Activated CD8-positive, alpha-beta memory T cell treated with anti-CD3 and anti-CD28 coated beads, Interleukin-2, amount 50 U/mL, for 4 hours (primary cell): ENCODE measurements at places on chromosomes 7 and 10.
A peak's percentile ranks its signal among the peaks of the same experiment; 100 is the strongest.

- DNase-seq = no peak
These were observed 40.1 kb downstream of the RBM33 start for GRCh38 chr7:155684543-155684942.

DNA sequence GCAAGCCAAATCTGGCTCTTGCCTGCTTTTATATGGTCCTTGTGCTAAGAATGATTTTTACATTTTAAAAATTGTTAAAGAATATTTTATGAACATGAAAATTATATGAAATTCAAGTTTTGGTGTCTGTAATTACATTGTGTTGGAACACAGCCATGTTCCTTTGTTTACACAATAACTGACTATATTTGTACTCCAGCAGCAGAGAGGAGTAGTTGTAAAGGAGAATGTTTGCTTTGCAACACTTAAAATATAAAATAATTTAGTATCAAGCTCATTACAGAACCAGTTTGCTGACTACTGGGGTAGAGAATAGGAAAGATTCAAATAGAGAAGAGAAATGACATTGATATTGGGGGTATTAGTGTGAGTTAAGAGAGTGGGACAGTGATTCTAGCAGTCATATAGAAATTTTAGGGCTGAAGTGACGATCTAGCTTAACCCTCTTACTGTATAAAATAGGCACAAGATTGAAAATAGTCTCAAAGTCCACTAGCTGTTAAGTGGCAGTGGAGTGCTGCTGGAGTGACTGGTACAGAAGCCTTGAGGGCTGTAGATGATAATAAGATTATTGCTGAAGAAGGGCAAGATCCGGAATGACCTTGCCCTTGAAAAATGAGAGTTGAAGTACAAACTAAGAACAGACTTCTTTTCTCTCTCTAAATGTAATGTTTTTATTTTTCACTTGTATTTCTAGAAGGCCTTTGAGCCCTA is 28.2 kb downstream of the SGPL1 start:
- no peak for DNase-seq

GRCh38 chr7:101093906-101094305 is 8.6 kb downstream of the TRIM56 start:
- DNase-seq = no peak

- DNase-seq = no peak
These were observed 1211.2 kb upstream of the SORCS1 start for GRCh38 chr10:108375691-108376090.

- DNase-seq = no peak
These were observed 13.9 kb downstream of the MICALL2 start for GRCh38 chr7:1445341-1445740.

DNA sequence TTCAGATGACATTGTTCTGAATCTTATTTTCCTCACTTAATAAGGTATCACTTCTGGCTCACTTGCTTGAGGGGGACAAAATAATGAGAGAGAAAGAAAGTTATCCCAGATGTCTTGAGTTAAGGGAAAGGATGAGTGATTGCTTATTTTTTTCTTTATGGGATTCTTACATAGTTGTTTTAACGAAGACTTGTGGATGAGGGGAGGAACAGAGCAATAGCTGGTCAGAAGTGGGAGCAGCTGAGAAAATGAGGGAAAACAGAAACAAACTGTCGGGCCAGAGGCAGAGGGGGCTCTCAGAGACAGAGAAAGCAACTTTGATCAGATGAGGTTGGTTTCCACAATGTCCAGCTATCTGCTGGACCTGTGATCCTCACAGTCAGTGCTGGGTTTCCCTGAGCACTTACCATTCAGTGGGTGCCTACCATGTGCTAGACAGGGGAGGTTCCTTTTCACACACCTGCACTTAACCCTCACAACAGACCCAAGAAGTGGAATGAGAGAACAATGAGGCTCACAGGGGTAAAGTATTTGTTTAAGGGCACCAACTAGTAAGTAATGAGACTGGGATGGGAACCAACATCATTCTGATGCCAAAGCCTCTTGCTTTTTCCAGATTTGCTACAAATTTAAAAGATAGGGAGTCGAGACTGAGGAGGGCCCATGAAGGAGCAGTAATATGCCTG is 64.2 kb downstream of the BICC1 start:
- no peak for DNase-seq

- DNase-seq = no peak
These were observed 479.3 kb downstream of the GLRX3 start for GRCh38 chr10:130615457-130615856.

DNA sequence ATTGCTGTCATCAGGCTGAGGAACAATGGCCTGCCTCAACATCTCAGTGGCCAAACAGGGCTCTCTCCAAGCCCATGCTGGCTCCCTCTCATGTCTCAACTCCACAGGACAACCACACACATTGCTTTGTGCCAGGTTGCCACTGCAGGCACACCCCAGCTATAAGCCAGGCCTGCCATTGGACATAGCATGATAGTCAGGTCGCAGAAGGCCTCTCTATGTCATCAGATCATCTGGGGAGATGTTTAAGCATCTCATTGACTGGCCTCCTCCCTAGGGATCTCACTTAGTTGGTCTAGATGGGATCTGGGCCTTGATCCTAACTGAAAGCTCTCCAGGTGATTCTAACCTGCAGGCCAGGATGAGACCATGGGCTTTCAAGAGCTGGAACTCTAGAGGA is 257.2 kb downstream of the GRID1 start:
- DNase-seq = no peak

DNA sequence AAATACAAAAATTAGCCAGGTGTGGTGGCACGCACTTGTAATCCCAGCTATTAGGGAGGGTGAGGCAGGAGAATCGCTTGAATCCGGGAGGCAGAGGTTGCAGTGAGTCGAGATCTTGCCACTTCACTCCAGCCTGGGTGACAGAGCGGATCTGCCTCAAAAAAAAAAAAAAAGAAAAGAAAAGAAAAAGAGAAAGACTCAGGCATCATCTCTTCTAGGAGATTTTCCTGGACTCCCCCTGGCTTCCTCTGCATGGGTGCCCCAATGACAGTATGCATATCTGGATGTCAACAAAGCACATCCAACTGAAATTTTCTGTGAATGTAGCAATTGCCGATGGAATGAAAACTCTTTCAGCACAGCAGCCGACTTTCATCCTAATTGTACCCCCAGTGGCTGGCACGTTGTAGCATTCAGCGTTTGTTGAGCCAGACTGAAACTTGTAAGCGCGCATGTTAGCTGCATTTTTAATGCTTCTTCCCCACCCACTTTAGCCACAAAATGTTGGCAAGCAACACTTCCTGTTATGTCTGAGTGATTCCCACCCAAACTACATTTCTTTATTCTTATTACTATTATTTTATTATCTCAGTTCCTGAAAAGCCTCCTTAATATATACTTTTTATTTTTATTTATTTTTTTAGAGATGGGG is 70.2 kb downstream of the PRTFDC1 start:
- DNase-seq = peak; percentile 46

- DNase-seq = no peak
These were observed 8.7 kb downstream of the ZMIZ2 start for GRCh38 chr7:44757311-44757710.

DNA sequence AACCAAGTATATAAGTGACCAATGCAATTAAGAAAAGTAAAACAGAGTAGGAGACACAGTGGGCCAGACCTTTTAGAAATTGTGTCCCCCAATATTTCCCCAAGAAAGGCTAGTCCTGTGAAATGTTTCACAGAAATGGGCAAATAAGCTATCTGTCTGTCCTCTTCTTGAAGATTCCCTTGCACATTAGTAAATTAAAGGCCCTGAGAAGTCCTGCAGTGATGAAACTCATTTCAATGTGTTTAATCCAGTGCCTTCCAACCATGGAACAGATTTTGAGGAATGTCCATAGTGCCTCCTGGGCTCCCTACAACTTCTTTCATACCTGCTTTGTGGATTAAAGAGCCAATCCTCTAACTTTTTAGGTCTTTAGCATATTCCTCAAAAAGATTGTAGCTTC is 11.2 kb upstream of the EEPD1 start:
- DNase-seq = no peak

DNA sequence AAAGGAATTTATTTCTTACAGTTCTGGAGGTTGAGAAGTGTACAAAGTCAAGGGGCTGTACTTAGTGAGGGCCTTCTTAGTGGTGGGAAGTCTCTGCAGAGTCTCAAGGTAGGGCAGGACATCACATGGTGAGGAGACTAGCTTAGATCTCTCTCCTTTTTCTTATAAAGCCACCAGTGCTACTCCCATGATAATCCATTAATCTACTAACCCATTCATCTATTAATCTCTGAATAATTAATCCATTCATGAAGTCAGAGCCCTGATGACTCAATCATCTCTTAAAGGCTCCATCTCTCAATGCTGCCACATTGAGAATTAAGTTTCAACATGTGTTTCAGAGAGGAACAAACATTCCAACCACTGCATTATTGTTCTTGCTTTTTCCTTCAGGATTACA is 64.4 kb upstream of the CSTF2T start:
- DNase-seq = no peak

DNA sequence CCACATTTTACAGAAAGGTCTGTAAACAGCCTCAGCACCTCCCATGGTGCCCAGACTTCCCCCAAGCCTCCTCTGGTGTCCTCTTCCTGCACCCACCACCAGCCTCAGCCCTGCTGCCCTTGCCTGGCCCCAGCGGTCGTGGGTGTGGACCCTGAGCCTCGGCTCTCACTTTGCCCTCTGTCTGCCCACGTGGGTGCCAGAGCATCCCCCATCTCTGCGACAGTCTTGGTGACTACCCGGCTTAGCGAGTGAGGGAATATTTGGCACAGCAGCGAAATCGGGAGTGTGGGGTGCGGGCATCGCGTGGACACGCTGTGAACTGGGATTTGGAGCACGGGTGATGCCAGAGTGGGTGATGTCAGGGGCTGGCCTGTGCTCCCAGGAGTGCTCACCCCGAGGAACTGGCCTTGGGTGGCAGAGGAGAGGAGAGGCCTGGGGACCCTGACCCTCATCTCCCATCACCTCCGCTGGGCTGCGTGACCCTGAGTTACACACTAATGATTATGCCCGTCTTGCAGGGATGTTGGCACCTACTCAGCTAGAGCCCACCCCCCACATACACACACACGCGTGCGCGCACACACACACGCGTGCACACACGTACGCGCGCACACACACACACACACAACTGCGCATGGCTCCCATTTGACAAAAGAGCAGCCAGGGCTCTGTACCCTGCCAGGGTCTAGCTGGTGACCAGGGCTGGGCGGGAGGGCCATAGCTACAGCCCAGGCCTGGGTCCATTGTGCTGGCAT is 8.7 kb downstream of the ELFN1 start:
- no peak for DNase-seq

- DNase-seq = no peak
These were observed 6.1 kb downstream of the TBATA start for GRCh38 chr10:70779088-70779487.

GRCh38 chr7:90661290-90662151 is 65.4 kb downstream of the CDK14 start:
- no peak for DNase-seq

GRCh38 chr10:61669849-61670248 is 7.1 kb downstream of the CABCOCO1 start:
- no peak for DNase-seq

GRCh38 chr7:41451826-41452225 is 251.1 kb downstream of the INHBA start:
- no peak for DNase-seq

DNA sequence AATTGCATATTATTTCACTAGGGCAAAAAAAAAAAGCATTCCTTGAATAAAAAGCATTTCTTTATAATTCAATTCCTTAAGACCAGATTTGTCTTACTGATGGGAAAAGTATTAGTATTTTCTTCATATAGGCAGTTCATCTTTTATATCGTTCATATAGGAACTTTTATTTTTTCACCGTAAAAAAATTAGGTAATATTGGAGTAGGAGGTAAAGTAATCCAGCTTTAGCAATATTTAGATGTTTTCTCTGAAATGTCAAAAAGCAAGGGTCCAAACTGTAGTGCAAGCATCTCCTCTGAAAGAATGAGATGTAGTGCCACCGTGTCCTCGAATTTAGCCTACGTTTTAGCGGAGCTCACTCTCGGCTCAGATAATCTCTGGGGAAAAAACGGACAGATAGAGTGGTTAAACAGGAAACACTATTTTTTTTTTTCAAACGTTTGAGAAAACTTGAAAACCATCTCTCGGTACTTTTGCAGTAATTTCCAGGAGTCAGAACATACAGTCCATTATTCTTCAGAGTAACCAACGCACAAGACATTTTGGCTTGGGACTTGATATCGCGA is 5.5 kb upstream of the SPAG6 start:
- DNase-seq = no peak

DNA sequence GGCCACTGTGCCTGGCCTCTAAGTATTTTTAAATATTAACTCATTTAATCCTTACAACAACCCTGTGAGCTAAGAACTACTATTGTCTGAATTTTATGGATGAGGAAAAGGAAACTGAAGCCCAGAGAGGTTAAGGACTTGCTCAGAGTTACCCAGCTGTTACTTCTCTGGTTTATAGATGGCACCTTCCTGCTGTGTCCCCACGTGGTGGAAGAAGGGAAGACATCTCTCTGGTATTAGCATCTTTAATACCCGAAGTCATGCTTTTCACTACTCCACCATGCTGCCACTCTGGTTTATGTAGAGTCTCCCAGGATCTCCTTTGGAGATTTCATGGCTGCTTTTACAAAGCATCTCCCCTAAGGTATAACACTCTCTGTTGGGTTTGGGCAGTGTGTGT is 105.5 kb upstream of the MKLN1 start:
- DNase-seq = no peak

- DNase-seq = no peak
These were observed 72.4 kb upstream of the PDGFA start for GRCh38 chr7:591856-592628.

DNA sequence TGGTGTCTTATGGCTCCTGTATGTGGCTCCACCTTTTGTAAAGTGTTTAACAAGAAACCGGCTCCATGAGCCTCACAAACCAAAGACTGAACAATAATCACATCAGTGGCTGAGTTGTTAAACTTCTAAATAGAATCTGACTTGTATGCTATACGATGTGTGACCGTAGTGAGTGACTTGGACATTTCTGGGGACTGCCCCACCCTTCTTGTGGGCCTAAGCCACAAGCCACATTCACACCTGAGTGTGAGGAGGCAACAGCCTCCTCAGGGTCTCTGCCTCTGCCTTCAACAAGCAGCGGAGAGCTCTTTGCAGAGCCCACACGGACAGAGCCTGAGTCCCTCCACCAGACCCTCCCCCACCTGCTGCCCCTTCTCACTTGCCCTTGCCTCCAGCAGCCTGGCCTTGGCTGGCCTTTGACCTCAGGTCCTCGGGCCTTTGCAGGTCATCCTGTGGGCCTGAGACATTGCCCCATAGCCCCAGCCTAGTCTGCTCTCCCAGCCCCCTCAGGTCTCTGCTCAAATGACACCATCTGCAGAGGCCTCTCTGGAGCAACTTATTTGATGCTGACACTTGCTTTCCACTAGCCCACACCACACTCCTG is 156.8 kb upstream of the TNS3 start:
- no peak for DNase-seq

- DNase-seq = no peak
These were observed 12.0 kb upstream of the RHOBTB1 start for GRCh38 chr10:60955957-60956425.
